ENCODE measurements at places on chromosomes 7 and 10.

DNA sequence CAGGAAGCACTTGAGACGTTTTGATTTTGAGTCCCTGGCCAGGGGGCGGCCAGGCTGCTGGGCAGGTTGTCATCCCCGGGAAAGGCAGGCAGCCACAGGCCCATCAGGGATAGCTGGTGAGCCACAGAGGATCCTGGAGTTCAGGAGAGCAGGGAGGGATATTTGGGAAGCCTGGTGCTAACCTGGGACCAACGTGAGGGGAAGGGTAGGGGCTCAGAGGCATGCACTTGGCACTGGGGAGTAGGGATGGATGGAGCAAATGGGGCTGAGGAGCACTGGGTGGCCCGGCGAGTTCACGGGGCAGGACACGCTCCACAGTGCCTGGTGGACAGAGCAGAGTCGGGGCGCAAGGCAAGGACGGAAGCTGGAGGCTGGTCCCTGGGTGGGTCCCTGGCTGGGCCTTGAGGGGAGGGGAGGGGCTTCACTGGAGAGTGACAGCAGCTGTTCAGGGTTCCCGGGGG is 30.2 kb downstream of the LRRC27 start:
- peak; percentile 44 for DNase-seq

DNA sequence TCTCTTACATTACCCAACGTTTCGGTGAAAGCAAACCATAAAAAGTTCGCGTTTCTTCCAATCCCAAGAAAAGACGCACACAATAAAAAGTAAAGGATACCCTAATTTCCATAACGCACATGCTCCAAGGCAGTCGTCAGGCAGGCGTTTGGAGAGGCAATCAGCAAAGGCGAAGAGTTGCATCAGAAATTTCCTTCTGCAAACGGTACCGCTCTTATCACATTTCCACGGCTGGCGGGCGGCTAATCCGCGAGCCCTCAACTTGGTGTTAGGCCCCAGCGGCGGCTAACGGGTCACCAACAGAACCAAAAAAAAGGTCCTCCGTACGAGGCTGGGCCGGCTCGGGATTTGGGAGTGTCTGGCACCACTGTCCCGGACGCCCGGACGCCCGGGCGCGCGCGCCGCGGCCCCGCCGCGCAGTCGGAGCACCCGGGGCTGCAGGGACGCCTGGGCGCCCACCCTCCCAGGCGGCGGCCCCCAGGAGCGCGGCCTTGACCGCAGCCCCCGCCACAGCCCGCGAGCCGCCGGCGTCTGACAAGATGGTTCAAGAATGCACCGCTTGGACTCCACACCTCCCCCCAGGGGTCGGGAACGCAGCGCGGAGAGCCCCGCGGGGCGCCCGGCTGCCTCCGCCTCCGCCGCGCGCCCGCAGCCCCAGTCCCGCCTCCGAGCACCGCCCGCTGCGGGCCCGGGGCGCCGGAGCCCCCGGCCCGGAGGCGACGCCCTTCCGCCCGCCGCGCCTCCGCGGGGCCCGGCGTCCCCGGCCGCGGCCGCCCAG is 9.8 kb upstream of the GRB10 start:
- DNase-seq: peak; percentile 21

DNA sequence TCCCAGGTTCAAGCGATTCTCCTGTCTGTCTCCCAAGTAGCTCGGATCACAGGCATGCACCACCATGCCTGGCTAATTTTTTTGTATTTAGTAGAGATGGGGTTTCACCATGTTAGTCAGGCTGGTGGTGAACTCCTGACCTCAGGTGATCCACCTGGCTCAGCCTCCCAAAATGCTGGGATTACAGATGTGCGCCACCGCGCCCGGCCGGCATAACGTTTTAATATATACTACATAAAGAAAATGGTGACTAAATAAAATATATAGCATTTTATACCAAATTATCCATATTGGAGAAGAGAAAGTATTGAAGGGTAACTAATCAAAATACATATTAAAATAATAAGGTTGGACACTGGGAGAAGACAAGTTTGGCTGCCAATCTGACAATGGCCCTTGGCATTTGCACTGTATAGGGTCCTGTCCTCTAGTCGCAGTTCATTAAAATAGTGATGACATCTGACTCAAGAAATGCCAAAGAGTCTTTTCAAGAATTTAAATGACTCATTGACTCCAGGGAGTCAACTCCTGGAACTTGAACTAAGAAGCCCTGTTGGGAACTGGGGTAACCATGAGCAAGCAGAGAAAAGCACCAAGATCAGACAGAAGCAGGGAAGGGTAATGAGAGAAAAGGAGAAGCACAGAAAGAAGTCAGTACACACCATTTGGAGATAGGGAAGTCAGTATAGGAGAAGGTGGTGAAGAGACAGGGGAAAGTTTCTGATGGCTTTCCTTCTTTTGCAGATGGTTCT is 91.1 kb downstream of the CH25H start:
- DNase-seq: no peak

GRCh38 chr7:101081432-101081831 is 3.8 kb upstream of the TRIM56 start:
- no peak for DNase-seq

- DNase-seq: no peak
These were observed 303.5 kb downstream of the SFMBT2 start for GRCh38 chr10:7107285-7107684.

All from mucosa of descending colon (tissue), 3 donors.